ENCODE measurements at places on chromosomes 13 and 19. TPM values are rescaled to one million over a fixed set of nuclear protein-coding genes. Genes with fewer than 3 reads are reported as not detected.

PALM3 gene
- polyA plus RNA-seq, result not detected

PPAN gene
- 24.9 TPM for polyA plus RNA-seq

DNA sequence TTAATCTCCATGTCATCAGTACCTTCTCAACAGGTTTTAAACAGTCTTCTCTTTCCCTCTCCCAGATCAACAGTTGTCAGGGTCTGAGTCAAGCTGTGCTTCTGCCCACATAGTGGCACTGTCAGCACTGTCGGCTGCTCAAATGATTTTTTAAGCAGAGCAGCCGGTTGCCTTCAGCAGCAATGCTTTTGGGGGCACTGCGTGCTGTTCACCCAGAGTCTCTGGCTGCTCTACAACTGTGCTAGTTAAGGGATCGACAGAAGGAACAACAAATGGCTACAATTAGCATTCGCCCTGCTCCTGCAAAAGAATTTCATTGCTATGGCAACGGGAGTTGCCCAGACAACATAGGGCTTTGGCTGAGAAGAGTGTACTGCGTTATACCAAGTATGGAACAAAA is 412.9 kb downstream of the DIAPH3 start:
- DNase-seq, result no peak

- DNase-seq, result peak; percentile 1
Measured at GRCh38 chr13:81017513-81018152, 676.7 kb upstream of the SPRY2 start.

DNA sequence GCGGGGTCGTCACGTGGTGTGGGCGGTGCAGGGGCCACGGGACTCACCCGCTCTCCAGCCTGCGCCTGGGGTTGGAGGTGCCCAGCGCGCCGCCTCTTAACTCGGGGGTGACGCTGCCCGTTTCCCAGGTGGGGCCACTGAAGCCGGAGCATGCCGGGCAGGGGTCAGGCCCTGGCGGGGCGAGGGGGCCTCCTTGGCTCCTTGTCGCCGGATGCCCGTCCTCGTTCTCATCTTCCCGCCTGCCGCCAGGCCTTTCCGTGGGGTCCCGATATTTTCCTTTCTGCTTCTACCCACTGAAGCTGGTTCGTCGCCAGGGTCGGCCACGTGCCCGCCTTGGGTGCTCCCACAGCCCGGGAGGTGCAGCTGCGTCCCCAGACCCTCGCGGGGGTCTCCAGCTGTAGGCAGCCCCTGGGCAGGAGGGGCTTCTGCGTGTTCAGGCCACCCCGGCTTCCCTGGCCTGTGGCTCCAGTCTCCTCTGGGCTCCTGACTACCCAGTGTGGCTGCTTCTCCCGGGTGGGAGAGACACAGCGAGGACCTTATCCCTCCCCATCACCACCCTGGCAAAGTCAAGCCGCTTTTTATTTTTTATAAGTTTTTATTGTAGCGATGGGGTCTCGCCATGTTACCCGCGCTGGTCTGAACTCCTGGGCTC is 772 bp downstream of the FAM174C start:
- DNase-seq, result no peak

GRCh38 chr19:14006766-14007562 is 844 bp upstream of the RFX1 start:
- no peak for DNase-seq

DNA sequence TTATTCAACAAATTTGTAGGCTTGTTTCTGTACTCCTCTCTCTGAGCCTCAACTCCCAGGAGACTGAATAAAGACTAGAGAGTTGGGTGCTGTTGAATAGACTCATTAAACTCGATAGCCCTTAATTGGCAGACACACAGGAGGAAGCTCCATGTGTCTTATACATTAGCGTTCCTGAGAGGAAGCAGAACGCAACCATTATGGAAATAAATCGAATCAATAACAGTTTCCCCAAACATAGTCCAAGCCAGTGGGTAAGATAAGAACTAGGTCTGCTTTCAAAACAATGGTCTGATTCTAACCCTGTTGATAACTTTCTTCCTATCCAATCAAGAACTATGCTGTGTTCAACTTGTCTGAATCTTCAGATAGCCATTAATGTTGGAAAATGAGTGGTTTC is 118.1 kb upstream of the FNDC3A start:
- no peak for DNase-seq

DNA sequence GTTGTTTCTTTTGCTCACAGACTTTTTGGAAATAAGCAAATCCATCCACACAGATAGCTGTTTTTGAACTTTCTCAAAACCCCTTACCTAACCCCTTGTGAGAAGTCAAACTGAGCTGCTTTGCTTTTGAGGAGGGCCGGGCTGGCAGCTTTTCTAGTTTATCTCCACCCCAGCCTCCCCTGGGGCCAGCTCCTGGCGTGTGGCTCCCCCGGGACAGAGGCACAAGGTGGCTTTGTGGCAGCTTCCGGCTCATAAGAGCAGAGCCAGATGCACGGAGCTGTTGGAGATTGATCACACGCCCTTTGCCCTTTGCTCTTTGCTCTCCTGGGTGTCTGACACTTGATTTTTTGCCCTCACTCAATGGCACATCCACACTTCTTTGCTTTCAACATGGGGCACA is 24.9 kb upstream of the RNF113B start:
- no peak for DNase-seq

All from naive thymus-derived CD4-positive, alpha-beta T cell (primary cell).